ENCODE measurements at places on chromosomes 16 and 17.
A peak's percentile ranks its signal among the peaks of the same experiment; 100 is the strongest.

DNA sequence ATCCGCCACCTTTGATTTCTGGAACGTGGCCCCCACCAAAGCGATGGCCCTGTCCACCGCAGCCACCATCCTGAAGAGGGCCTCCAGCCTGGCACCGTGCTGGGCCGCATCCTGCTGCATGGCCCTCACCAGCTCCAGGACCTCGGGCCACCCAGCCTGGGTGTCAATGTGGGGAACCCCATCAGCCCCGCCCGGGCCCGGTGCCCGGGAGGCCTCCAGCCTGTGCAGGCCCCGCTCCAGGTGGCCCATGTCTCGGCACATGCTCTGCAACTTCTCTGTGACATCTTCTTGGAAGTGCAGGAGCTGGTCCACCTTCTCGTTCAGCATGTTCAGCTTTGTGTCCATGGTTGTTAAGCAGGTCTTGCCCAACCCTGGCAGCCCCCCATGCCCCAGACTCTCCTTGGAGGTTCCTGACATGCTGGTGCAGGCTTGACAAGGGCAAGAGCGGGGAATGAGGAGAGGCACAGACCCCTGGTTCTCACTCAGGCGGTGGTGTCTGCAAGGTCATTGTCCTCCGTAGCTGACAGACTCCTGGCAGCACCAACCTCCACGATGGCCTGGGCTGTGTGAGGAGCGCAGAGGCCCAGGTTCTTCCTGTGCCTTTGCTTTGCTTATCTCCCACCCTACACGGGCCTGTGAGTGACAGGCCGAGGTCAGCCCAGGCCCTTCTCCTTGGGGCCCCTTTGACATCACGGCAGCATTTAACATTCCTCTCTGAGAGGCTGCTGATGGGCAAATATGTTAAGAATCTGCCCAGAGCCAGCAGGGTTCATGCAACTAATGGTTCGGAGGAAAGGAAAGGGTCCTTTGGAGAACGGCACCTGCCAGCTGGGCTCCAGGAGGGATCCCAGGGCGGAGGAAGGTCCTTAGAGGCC is at the start of gene MYLK3:
Gene MYLK3, minus strand, starts transcription at position 568 of the 875 bp plus-strand sequence. Its CDS starts 151 bp downstream, at position 417.
- DNase-seq = no peak

GRCh38 chr17:50153650-50154575 is 3.4 kb upstream of the PPP1R9B start:
- DNase-seq = no peak

GRCh38 chr16:71537643-71538042 is 11.4 kb downstream of the CHST4 start:
- peak; percentile 20 for DNase-seq

- no peak for DNase-seq
Observed at GRCh38 chr16:83682868-83683235, 124.9 kb upstream of the HSBP1 start.

GRCh38 chr16:85348911-85349334 is 236.7 kb upstream of the CIBAR2 start:
- no peak for DNase-seq

GRCh38 chr16:9311303-9311954 is 220.0 kb downstream of the HAPSTR1 start:
- DNase-seq = no peak

DNA sequence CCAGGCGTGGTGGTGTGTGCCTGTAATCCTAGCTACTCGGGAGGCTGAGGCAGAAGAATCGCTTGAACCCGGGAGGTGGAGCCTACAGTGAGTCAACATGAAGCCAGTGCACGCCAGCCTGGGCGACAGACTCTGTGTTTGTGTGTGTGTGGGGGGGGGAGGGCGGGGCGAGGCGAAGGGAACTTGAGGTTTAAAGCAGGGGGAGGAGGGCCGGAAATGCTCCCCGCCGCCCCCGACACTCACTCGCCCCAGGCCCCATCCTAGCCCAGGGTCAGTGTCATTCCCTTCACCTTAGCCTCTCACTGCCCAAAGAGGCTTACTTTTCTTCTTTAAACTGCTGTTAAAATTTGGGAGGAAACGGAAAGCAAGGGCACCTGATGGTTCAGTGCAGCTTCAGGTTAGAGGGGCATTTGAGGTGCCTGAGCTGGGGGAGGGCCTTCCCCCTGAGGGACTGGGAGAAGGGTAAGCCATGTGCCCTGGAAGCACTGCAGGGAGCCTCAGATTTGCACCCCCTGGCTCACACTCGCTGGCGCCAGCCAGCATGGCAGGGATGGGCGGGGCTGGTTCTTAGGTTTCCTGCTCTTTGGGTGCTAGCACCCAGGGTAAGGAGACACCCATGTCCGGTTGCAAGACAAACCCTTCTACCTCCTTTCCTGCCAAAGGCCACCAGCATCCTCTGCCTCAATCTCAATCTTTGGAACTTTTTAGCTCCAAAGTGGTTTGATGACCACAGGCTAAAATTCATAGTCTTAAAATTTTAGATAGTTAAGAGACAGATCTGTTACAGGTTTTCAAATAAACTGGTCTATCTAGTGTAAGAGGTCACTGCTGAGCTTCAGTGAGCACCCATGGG is 2.2 kb upstream of the LIMD2 start:
- peak; percentile 88 for DNase-seq

DNA sequence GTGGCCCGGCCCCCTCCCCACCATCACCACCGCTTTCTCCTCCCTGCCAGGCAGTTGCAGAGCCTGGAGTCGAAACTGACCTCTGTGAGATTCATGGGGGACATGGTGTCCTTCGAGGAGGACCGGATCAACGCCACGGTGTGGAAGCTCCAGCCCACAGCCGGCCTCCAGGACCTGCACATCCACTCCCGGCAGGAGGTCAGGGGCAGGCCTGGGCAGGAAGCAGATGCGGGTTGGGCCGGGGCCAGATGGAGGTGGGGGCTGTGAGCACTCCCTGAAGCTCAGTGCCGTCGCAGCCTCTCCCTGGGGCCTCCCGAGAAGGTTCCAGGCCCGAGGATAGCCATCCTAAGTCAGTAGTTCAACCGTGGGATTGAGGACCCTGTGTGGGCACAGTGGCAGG is 14.2 kb upstream of the ADGRG3 start:
- no peak for DNase-seq

GRCh38 chr17:59266745-59267144 is 46.4 kb downstream of the GDPD1 start:
- DNase-seq = no peak

- no peak for DNase-seq
Observed at GRCh38 chr17:33868899-33869298, 386.2 kb upstream of the CCL2 start.

DNA sequence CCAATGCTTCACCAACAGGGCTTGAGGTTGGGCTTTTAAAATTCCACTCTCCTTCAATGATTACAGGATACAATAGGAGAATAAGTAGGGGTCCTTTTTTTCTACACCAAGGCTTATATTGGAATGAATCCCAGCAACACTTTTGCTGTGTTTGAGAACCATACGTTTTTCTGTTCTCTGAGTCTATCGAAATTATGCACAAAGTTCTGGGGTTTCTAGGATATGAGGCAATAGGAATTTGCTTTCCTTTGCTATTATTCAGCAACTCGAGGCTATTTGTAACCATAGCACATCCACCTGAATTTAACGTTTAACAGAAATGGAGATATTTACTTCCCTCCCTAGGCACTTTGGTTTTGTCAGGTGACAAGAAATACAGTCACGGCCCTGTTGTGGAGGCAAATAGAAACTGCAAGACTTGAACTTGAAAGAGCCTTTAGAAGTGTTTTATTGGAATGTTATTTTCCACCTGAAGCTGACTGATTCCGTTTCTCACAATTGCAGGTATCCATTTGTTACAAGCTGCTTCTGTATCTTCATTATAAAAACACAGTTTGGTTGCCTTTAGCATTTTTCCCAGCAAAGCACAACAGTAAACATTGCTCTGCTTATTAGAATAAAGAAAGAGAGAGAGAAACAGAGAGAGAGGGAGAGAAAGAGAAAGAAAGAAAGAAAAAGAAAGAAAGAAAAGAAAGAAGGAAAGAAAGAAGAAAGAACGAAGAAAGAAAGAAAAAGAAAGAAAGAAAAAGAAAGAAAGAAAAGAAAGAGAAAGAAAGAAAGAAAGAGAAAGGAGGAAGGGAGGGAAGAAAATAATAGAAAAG is 109.6 kb downstream of the HS3ST3A1 start:
- DNase-seq = no peak

DNA sequence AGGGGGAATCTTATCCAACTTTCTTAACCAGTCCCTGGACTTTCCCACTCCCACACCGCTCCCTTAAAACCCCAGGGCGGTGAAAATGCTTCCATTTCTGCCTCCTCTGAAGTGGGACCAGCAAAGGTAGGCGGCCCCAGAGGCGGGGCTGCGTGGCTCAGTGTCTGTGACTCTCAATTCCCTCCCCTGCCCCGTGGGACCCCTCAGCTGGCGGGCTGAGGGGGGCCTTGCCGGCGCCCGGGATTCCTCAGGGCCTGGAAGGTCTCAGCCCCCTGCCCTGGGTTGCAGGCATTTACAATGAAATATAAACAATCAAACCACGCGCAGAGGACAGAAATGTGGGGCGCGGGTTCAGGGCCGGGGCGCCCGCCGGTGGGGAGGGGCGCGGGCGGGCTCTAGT is 3.6 kb downstream of the SOST start:
- DNase-seq = no peak

DNA sequence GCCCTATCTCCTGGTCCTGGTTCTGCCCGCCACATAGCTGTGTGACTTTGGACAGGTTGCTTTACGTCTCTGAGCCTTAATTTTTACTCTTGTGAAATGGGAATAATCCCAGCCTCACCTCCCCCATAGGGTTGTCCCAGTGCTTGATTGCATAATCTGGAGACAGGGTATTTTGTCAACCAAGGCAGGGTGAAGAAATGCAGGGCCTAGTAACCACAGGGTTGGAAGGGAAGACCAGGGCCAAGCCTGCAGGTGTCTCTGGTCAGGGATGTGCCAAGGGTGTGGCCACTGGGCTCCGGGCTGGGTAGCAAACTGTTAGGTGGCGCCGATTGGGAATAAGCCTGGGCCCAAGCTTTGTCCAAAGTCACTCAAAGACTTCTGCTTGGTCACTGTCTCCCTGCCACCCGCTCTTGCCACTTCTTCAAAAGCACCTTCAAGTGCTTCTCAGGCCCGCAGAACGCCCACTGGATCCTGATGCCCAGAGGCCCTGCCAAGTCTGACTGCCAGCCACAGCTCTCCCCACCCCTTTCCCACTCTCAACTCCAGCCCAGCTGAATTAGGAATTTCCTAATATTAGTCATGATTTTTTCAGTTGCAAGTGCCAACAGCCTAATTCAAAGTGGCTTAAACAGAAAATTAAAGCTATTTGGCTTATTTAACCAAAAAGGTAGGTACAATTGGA is 20.6 kb upstream of the COL1A1 start:
- DNase-seq = no peak

DNA sequence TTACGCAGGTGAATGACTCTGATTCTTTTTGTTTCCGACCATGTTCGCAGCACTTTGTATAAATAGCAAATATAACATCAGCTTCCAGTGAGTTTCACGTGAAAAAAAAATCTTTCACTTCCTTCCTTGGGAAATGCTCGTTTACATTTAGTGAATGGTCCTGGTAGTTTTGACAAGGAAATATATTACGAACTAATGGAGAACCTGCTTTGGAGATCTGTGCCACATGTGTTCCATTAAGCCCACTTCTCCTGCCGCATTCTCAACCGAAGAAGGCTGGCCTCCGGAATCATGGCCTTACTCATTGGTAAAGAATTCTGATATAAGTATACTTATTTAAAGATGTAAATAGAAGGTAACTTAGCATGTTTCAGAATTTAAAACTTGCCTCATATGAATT is 3.6 kb downstream of the CRAMP1 start:
- DNase-seq = no peak

GRCh38 chr17:47720754-47721533 is 12.1 kb upstream of the TBX21 start:
- DNase-seq = peak; percentile 87

- no peak for DNase-seq
Observed at GRCh38 chr16:10205688-10206087, 23.5 kb upstream of the GRIN2A start.

DNA sequence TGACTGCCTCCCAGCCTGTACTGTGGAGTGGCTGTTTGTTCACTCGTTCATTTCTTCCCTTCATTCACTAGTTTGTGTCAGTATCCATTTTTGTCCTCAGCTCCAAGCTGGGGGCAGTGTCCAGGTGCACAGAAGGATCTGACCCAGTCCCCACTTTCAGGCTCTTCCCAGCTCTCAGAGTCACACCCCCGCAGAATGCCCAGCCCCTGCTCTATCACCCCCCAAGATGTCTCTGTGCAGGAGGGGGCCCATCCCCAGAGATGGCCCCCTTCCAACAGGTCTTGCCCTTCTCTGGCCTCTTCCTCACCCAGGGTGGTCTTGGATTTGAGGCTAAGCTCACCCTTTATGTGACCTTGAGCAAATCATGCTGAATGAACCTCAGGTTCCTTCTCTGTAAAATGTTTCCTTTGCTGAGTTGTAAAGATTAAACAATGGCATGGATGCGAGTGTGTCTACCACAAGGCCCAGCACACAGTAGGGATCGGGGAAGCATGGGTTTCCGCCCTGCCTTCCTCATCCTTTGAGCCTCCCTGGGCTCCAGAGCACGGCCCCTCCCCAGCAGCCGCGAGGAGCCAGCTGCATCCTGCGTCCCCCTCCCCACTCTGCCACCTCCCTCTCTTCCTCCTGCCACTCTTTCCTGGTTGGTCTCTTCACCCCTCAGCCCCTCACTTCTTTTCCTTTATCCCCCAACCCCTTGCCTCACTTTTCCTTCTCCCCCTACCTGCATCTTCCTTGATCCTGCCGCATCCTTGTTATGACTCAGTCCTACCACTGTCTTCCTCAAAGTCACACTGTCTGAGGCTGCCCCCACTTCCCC is 2.8 kb downstream of the FBXL19 start:
- no peak for DNase-seq

GRCh38 chr17:51650772-51651171 is 390.4 kb downstream of the UTP18 start:
- no peak for DNase-seq

DNA sequence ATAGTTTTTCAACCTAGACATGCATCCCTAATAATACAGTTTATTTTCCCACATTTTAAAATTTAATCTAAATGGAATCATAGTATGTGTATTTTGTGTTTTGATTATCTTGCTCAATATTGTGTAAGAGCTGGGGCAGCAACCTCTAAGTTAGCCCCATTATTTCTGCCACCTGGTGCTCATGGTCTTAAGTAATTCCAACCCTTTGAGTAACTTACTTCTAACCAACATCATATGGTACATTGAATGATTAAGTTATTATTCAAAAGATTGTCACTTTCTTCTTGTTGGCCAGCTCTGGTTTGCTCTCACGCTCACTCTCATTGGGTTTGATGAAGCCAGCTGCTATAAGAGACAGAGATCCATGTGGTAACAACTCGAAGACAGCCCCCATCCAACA is 3.9 kb upstream of the KRTAP4-3 start:
- no peak for DNase-seq

DNA sequence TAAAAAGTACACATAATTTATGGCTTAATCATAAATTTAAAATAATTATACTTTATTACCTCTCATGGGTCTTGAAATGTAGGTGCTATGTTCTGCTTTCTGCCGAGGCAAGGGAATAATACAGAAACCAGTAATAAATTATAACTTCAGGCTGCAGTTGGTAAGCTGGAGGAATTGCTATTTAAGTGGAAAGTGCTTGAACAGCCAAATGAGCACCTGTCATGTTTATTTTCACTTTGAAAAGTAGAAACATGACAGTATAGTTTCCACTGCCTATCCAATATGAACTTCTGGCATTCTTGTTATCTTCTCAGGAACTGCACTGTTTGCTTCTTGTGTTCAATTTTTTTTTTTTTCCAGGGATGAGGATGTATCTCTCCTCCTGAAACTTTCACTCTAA is 146.0 kb downstream of the FTO start:
- DNase-seq = no peak

GRCh38 chr16:26599785-26600104 is 467.0 kb upstream of the C16orf82 start:
- no peak for DNase-seq

GRCh38 chr17:44556166-44556831 is 985 bp upstream of the FZD2 start:
- DNase-seq = peak; percentile 35
